Activated naive CD4-positive, alpha-beta T cell treated with anti-CD3 and anti-CD28 coated beads for 36 hours (primary cell): ENCODE measurements at places on chromosomes 11 and 22. TPM values are rescaled to one million over a fixed set of nuclear protein-coding genes. Genes with fewer than 3 reads are reported as not detected.

The CRY2 gene
- total RNA-seq, result 16.2 TPM

The UPK2 gene
- 0.25 TPM for total RNA-seq

The BRSK2 gene
- total RNA-seq, result 0.44 TPM

The CEP126 gene
- 1.1 TPM for total RNA-seq

The EWSR1 gene
- total RNA-seq, result 303 TPM

The TBC1D22A gene
- total RNA-seq, result 20.1 TPM

DNA sequence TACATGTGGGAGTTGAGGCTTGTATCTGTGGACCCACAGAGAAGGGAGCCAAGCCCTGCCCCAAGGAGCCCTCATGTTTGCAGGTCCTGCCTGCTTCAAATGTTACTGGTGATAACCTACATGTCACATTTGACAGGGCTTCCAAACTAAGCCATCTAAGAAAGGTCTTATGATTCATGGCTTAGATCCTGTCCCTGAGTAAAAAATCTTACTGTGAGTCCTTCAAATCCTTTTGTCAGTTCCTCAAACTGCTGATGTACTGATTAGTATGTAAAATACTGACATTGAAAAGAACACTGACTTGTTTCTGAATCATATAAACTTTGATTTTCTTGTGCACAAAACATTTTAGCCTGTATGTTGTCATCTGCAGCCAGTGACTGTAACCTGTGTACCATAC, 1.0 kb upstream of the PANX1 start:
- no peak for DNase-seq

DNA sequence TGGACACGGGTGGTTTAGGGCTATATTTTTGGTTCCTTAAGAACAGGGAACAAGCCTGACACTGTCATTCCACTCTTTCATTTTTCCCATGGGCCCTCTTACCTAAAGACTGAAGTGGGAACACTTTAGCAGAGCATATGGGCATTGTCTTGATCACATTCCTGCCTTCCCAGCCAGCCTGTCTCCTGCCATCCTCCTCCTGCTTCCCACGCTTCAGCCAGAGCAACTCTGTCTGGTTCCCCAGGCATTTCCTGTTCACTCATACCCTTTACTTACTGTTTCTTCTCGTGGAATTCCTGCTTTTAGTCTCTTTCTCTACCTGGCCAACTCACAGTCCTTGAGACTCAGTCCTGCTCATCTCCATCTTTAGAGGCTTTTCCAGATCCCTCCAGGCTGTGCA, 22.8 kb downstream of the MRPL16 start:
- no peak for DNase-seq

- no peak for DNase-seq
Measured at GRCh38 chr11:19766206-19766605, 53.6 kb downstream of the NAV2 start.

DNA sequence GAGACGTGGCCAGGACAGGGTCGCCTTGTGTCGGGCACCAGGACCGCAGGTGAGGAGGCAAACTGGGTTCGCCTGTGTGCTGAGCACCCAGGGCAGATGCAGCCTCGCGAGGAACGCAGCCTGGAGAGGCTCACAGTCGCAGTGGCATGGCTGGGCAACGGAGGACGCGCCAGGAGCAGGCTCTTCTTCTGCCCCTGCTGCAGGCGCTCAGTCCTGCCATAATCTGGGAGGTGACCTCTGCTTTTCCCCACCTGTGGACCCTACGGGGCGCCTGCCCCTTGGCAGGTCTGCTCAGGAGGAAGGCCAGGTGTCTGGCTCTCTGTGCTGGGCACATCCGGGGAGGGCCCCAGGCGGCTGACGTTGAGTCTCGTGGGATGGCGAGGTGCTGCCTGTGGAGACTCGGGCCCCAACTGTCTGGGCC, 1136.2 kb downstream of the BRD1 start:
- DNase-seq, result no peak

DNA sequence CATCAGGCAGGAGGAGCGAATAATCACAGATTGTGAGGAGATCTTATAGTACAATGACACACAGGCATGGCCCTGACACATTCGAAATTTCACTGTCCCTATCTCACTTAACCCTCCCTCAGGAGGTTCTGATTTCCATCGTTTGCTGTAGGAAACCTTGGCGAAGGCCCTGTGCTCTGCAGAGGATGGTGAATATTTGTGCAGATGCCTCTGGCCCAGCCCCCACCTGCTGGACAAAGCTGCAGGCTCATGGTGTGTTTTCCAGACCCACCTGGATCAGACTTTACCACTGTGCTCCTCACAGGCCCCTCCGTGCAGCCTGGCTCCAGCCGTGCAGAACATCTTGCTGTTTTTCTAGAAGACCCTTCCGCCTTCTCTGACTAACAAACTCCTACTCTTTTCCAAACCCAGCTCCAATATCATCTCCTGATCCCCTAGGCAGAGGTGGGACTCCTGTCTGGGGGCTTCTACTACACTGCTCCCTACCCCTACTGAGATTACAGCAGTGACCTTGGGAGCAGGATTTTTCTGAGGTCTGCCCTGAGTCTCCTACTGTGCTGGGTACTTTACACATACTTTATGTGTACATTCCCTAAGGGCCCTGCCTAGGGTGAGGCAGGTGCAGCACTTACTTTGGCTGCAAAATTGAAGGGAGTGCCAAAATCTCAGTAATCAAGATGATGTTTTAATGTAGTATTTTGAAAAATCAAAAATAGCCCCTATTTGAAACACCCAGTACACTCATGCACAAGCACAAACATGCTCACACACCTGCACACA, 412.7 kb downstream of the SOX6 start:
- no peak for DNase-seq

DNA sequence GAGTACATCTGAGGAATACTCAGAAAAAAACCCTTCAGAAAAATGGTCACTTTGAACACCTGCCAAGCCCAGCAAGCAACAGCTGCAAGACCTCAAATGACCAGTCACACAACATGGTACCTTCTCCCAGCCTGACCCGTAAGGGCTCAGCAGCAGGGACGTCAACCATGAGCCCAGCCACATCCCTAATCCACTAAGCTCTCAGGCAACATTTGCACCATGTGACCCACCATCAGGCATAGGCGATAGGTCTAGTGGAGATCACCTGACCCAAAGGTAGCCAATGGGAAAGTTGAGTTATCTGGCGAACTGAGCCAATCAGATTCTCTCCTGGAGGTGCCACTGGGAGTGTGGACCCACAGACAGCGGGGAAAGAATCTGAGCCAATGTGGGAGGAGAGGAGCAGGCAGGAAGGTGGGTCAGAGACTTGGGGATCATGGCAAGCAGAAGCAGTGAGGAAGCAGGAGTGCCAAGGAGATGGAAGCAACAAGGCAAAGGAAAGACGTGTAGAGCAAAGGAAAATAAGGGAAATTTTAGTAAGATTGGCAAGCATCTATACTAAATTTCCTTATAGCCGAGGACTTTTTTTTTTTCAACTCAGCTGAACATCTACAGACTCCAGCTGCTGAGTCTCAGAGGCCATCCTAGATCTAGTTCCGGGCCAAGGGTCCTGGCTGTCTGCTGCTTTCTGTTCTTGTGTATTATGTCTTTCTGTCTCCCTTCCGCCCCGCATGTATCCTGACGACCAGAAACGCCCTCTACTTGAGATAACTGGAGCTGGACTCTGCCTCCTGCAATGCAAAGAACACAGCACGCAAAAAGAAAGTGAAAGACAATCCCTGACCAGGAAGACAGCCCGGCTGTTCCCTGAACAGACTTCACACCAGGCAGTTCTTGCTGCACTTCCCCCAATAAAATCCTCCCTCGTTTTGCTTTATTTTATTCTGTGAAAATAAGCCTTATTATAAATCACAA, 11.0 kb upstream of the PLAAT2 start:
- DNase-seq, result peak; percentile 56

GRCh38 chr22:16819249-16819648, 6.0 kb downstream of the XKR3 start:
- DNase-seq, result no peak

DNA sequence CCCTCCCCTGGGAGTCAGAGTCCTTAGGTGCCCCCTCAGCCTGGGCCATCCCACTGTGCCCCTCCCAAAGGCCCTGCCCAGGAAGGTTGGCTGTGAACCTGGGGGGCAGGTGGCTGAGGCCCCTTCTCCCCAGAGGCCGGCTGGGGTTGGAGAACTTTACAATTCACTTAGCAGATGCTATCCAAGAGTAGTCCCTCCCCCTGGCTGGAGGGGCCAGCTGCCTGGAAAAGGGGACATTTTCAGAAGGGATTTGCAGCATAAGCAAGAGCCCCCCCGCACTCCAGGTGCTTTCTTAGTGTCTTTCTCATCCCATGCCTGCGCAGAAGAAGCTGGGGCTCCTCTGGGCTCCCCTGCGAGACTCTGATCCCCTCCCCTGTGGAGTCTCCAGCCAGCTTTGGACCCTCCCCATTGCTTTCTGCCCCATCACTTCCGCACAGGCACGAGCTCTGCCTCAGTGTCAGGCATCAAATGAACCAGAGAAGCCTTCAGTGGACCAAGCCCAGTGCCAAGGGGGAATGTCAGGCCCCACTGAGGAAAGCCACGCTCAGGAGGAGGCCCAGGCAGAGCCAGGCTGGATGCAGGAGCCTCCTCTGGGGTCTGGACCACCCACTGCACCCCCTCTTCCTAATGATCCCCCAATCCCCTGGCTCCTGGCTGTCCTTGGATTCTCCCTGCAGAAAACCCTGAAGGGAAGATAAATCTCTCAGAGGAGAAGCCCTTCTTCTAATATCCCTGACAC, 3.7 kb downstream of the SSTR3 start:
- no peak for DNase-seq

GRCh38 chr22:36149441-36149840, 11.1 kb downstream of the APOL3 start:
- no peak for DNase-seq

- DNase-seq, result no peak
Measured at GRCh38 chr22:27391092-27391770, 410.3 kb downstream of the MN1 start.

DNA sequence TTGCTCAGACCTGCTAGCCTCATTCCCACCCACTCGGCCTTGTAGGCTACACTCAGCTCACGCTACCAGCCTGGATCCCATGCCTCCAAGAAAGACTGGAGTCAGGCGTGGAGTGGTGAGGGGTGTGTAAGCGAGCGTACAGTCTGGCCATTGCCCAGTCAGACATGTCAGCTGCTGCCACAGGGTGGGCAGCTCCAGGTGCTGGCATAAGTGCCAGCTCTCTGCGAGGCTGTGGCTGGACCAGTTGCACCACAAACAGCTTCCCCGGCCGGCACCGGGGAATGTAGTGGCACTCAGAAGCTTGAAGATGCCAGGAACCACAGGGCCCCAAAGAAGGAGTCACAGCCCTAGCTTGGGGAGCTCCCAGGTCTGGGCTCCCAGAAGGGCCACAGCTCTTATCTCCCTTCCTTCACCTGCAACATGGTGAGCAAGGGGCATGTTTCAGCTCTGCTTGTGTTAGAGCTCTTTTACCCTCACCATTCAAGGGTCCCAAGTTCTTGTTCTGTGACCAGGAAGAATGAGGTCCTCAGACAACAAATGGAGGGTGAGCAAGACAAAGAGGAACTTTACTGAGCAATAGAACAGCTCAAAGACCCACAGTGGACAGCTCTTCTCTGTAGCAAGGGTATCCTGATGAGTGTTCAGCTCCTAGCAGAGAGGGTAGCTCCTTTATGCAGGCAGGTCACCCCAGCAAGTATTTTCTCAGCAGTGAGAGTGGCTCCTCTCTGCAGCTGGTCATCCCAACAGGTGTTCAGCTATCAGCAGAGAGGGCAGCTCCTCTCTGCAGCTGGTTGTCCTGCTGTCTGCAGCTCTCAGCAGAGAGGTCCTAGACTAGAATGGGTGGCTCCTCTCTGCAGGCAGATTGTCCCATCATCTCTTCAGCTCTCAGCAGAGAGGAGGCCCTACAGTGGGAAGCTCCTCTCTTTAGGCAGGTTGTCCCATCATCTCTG, 6.0 kb downstream of the SBF2 start:
- no peak for DNase-seq

GRCh38 chr11:5258543-5259262, 4.1 kb upstream of the HBG2 start:
- DNase-seq, result no peak

DNA sequence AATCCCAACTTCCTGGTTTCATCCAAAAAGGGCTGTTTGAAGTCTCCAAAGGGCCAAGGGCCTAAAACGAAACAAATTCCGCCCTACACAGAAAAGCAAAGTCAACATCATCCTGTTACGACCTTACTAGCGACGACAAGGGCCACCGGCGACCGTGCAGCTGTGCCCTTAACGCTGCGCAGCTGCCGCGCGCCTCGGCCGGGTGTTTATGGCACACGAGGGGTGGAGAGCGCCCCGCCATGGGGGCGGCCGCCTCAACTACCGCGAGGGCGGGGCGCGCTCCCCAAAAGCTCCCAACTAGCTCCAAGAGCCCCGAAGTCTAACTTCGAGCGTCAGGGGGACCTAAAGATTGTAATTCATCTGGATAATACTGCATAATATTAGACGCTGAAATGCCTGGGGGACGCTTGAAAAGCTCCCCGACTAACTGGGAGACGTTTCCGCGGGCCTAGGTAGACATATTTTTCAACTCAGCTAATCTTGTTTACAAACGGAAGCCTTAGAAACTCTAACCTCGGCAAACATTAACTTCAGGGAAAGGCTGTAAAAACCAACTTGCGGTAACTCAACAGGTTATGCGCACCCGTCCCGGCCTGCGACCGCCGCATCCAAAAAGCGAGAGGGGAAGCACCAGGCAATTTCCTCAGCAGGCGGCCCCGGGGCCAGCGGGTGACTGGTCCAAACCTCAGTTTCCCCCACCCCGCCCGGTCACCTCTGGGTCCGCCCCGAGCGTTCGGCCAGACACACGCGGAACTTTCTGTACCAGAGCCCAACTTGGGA, 694 bp downstream of the TMEM123 start:
- peak; percentile 81 for DNase-seq

DNA sequence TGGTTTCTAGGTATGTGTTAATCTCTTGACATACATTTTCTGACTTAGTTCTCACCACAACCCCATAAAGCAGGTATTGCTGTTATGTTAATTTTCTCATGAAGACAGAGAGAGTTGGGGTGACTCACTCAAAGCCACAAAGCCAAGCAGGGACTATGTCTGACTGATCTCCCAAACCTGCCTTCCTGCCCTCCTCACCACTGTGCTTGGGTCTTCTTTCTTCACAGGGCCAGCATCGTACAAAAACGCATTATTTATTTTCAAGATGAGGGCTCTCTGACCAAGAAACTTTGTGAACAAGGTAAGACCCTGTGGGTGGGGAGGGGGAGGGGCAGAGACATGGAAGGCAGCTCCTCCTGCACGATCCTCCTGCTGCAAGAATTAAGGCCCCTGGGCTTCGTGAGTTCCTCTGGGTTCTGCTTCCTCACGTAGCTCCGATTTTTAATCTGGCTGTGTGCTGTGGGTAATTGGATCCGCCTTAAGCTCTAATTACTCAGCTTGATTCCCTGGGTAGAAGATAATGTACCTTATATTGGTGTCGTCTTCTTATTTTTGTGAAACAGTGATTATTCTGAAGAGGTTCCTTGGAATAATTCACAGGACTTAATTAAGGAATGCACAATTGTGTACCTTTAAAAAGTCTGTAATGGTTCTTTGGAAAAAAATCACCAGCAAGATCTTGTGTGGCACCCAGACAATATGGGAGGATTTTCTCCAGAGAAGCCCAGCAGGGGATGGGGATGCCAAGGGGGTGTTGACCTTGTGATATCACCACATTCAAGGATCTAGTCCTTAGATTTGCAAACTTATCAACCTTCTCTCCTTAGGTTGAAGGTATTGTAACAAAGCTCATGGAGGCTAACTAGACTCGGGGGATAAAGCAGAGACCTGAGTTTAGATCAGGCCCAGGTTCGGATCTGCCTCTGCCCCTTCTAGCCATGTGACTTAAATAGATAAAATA, 112.9 kb downstream of the SPON1 start:
- DNase-seq, result peak; percentile 86

- no peak for DNase-seq
Measured at GRCh38 chr11:94630221-94630620, 63.1 kb downstream of the PIWIL4 start.

GRCh38 chr22:22684580-22685561, 40.5 kb downstream of the GGTLC2 start:
- peak; percentile 12 for DNase-seq
